ENCODE measurements at places on chromosomes 1 and 21.

DNA sequence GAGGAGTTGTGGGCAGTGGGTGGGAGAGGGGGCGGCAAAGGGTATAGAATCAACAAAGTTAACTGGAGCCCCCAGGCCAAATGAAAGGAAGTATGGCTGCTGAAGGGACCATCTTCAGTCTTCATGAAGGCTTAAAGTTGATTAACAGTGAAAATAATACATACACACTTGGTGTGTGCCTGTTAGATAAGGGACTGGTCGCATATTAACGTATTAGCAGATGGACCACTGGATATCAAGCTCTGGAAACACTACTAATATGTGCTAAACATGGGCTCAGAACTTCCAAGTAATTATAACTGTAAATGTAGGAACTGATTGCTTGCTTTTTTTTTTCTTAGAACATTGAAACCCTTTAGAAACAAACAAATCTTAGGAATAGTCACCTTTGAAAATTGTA is 224.7 kb upstream of the KIAA0040 start:
- no peak for DNase-seq

DNA sequence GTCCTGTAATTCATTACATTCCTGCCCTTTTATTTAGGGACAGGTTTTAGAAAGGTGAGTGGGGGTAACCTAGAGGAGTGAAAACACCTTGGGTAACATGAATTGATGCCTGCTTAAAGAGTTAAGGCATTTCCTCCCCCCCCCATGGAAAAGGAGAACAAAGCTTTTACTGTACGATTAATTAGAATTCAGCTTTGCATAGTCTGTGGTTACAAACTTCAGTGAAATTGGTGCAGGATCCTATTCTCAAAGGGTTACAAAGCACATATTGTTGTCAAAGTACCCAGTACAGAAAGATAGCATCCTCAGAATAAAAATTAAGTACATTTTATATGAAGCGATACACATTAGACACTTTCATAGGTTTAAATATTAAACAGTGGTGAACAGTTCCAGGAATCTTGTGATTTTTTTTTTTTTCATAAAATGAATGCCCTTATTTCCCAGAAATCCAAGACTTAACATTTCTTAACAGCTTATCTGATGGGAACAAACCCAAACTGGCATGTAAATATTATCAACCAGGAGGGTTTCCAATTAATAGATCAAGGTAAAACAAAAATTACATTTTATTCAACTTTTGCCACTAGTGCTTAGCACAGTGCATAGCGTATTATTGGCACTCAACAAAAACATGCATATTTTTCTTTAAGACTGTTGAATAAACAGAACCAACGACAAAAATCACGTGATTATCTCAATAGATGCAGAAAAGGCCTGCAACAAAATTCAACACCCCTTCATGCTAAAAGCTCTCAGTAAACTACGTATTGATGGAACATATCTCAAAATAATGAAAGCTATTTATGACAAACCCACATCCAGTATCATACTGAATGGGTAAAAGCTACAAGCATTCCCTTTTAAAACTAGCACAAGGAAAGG is 172.7 kb downstream of the PDE4B start:
- no peak for DNase-seq

DNA sequence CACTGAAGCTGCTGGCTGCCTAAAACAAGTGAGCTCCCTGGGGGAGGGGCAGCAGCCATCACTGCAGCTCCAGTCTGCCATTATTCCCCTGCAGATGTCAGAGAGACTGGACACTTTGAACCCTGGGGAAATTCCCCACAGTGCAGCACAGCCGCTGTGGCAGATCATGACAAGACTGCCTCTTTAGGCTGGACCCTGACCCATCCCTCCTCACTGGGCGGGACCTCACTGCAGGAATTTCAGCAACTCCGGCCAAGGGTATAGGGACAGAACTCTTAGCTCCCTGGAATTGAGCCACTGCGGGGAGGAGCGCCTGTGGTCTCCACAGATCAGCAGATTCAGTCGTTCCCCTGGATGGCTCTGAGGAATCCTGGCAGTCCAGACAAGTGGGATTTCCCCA is 964.6 kb downstream of the BRINP3 start:
- no peak for DNase-seq

DNA sequence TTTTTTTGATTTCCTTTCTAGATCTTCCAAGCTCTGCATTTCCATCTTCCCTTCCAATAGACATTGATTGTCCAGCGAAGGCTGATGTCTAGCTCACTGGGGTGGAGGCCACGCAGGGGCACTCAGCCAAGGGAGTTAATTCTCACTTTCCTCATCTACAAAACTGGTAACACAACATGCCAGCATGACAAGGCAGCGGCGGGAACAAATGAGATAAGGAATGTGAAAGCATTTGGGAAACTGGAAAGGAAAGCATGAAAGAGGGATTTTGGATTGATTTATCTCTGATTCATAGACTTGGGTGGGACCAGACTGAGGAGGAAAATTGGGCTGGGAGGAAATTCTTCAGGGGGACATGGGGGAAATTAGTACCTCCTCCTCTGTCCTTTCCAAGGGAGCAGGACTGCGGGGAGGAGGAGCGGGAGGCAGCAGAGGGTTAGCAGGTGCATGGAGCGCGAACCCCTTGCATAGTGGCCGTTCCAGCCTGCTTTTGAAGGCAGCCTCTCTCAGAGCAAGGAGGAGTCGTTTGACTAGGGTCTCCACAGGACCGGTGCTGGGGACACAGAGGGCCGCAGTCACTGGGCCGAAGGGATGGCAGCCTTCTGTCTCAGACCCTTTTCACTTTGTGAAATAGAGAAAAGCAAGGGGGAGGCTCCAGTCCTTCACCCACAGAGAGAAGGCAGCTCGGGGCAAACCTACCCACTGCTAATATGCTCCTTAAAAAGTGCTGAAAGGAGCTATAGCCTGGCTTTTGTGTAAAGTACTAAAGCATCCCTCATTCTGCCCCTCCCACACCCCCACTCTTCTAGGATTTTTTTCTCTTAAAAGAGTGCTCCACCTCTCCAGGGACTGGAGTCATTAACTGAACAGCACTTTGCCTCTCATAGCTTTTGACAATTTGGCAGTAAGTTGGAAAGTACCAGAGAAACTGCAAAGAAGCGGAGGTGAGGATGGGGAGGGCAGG is 89.2 kb downstream of the PLXNA2 start:
- DNase-seq: no peak

- DNase-seq: no peak
Measured at GRCh38 chr1:227919906-227920305, 27.8 kb downstream of the WNT9A start.

GRCh38 chr1:101365878-101366277 is 129.1 kb downstream of the S1PR1 start:
- DNase-seq: no peak

- DNase-seq: no peak
Measured at GRCh38 chr1:75394386-75395139, 216.4 kb downstream of the SLC44A5 start.

GRCh38 chr1:158117854-158118704 is 62.6 kb upstream of the CD1D start:
- DNase-seq: peak; percentile 36

GRCh38 chr1:44275991-44276405 is 62.7 kb downstream of the DMAP1 start:
- DNase-seq: no peak

DNA sequence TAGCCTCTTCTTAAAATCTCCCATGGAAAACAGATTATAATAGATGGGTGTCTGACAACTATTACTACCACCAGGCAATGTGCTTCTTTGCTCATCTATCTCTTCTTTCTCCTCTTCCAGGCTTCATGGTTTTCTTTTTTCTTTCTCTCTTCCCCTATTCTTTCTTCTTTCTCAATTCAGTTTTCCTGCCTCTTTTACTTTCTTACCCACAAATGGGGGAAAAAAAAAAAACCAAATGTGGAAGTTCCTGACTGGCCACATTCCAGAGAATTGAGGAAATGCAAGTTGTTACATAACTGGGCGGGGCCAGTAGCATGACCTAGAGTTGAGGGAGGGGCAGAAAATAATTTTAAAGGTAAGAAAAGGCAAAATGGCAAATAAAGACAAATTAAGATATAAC is 10.9 kb upstream of the SMG7 start:
- DNase-seq: no peak

GRCh38 chr1:161038523-161039153 is at the start of gene TSTD1:
Gene TSTD1 (minus strand): TSS chr1:161038964. CDS start chr1:161038889, 75 bp downstream.
- peak; percentile 88 for DNase-seq

- DNase-seq: no peak
Measured at GRCh38 chr1:3652548-3653285, 401 bp downstream of the TP73 start.

DNA sequence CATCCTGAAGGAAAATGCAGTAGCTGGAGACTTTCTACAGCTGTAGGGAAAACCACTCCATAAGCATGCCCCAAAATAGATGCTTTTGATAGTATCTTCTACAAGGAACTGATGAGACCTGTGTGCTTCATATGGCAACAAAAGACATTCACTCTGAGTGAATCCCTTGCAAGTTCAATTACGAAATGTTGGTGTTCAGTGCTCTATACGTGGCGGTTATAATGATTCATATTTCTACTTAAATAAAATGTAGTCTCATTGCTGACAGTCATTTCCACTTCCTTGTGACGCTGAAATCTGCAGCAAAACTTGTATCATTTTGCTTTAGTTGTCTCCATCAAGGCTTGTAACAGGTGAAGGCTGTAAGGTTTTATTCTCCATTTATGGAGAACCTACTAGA is 20.6 kb downstream of the TOR1AIP2 start:
- DNase-seq: no peak

DNA sequence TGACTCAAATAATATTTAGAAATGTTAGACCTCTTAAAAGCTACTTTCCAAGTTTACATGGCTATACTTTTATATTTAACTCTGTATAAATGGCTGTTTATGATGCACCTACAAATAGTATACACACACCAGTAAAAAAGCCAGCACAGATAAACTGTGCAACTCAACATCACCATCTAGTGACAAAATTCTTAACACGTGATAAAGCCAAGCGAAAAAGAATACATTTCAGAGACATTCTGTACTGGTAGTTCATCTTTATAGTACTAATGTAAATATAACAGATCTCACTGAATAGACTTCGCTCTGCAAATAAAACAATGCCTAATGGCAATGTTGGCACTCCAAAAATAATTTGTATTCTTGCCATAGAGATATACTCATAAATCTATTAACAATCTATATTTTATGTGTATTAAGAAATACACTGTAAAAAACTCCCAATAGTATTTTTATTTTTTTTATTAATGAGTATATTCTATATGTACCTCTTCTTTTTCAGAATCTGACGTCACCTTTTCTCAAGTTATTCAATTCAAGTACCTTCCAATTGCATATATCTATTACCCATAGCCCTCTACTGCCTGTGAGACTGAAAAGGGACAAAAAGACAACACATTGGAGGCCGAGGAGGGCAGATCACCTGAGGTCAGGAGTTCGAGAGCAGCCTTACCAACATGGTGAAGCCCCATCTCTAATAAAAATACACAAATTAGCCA is 100.2 kb downstream of the DPYD start:
- DNase-seq: no peak

GRCh38 chr1:65321879-65322278 is 12.5 kb downstream of the DNAJC6 start:
- no peak for DNase-seq

DNA sequence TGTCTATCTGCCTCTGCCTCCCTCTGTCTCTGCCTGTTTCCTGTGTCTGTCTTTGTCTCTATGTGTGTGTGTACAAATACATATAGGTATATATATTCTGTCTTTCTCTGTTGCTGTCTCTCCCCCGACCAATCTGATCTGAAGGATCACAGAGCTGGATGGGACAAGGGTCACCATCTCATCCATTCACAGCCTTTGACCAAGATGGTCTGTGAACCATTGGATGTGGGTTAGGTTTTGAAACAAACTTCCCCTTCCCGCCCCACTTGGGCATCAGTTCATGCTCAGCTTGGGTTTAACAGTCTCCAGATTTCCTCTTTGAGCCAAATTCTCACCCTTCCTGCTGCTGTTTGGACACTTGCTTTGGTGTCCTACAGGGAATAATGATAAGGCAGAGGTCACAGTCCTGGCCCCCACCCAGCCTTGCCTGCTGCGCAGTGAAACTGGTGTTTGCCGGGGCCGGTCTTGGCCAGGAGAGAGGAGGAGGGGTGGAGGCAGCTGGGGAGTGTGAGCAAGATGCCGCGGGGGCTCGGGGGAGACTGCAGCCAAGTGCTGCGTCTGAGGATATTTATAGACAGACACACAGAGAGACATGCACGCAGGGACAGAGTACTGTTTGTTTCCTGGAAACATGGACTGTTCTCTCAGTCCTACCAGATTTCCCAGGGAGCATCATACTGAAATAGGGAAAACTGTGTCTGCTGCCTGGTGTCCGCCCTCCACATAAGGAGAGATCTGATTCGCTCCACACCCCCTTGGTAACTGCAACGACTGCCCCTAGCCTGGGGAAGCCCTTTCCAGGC is 27.0 kb upstream of the BTG2 start:
- no peak for DNase-seq

DNA sequence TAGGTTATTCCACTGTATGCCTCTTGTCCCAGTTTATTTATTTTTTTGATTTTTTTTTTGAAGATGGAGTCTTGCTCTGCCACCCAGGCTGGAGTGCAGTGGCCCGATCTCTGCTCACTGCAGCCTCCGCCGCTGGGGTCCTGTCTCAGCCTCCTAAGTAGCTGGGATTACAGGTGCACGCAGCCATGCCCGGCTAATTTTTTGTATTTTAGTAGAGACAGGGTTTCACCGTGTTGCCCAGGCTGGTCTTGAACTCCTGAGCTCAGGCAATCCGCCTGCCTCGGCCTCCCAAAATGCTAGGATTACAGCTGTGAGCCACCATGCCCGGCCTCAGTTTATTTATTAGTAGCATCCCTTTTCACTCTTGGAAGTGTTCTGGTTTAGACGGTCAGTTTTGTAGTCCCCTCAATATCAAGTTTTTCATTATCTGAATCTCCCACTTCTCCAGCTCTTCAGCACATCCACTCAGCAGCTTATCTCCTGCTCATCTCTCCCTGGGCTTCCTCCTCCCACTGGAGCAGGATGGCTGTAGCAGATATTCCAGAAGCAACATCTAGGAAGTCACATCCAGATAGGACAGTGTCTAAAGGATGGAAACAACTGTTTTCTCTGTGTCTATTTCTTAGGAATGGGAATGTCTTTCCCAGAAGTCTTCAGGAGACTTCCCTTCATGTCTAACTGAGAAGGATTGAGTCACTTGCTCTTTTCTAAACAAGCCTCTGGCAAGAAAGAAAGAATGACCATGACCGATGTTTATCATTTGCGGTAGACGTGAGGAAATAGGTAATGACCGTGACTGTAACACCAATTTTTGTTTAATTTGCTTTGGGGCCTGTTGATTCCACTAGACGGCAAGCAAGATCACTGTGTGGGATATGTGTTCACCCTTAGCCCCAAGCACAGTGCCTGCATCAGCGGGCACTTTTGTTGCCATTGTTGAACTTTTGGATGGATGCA is 14.4 kb downstream of the CCDC190 start:
- DNase-seq: no peak

DNA sequence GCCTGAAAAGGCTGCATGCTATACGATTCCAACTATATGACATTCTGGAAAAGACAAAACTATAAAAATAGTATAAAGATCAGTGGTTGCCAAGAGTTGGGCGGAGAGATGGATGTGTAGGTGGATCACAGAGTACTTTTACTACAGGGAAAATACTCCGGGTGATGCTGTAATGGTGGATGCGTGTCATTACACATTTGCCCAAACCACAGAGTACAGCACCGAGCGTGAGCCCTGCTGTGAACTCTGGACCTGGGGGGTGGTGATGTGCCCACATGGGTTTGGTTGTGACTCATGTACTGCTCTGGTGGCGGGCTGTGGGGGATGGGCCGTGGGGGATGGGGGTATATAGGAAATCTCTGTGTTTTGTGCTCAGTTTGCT is 162.7 kb upstream of the COL6A1 start:
- peak; percentile 88 for DNase-seq

All from stimulated activated CD4-positive, alpha-beta T cell treated with anti-CD3 and anti-CD28 coated beads, Interleukin-4, amount 100 ng/mL, for 24 hours (primary cell).